ENCODE measurements at places on chromosomes 2 and 18.

DNA sequence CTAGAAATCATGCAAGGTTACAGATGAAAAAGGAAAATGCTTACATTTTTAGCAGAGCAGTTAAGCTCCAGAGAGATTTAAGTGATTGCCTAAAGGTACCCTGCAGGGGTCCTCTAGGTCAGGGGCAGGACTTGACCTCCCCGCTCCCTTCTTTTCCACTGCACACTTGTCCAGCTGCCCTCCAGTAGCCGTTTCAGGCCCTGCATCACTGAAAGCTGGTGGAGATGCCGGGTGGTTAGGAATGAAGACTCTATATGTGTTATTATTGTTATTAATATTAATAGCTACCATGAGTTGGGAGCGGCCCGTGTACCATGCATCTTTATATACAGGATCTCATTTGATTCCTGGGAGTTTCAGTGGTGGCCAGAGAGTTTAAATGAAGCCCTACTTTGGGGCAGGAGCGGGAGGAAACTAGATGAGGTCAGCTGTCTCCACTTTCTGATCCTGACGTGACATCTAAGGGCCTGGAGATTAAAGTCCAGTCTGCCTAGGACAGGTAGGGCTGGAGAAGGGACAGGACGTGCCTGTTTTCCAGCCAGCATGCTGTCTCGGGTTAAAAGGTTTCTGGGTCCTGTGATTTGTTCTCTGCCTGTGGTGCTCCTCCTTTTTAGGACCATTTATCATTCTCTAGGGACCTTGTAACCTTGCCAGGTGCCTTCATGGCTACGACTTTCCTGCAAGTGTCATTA is 2.1 kb downstream of the TMEM37 start:
- DNase-seq, result no peak

GRCh38 chr2:85806358-85807118 is 52.7 kb downstream of the ATOH8 start:
- DNase-seq, result no peak

DNA sequence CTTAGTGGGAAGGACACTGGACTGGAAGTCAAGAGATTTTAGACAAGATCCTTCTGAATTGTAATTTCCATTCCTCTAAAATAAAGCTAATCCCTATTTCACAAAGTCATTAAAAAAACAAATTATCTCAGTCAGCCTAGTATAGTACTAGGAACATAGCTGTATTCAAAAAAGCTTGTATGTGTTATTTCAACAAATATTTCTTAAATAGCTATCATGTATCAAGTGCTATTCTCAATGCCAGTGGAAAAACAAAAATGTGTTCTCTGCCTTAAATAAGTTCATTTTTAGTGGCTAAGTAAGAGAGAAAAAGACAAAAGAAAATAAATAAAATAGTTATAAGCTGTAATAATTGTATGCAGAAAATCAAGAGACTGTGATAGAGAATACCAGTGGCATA is 541.8 kb upstream of the CDH2 start:
- no peak for DNase-seq

GRCh38 chr2:103159018-103159417 is 397.2 kb downstream of the TMEM182 start:
- DNase-seq, result no peak

- DNase-seq, result no peak
These were observed 23.4 kb upstream of the C1D start for GRCh38 chr2:68086166-68086565.

GRCh38 chr2:18465979-18466378 is 94.5 kb downstream of the RDH14 start:
- no peak for DNase-seq

- no peak for DNase-seq
These were observed 95.7 kb downstream of the TEX51 start for GRCh38 chr2:126994340-126994777.

- no peak for DNase-seq
These were observed 47.7 kb downstream of the SERTAD2 start for GRCh38 chr2:64605991-64606478.

DNA sequence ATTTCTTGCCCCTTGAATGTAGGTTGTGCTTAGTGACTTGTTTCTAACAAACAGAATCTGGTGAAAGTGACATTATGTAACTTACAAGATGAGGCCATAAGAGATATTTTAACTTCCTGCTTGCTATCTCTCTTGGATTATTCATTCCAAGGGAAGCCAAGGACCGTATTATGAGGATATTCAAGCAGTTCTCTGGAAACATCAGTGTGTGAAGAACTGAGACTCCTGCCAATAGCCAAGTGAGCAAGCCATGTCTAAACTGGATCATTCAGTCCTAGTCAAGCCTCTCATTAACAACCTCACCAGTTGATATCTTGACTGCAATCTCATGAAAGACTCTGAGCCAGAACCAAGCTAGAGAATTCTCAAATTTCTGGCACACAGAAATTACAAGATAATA is 765.1 kb upstream of the SLC8A1 start:
- DNase-seq, result no peak

DNA sequence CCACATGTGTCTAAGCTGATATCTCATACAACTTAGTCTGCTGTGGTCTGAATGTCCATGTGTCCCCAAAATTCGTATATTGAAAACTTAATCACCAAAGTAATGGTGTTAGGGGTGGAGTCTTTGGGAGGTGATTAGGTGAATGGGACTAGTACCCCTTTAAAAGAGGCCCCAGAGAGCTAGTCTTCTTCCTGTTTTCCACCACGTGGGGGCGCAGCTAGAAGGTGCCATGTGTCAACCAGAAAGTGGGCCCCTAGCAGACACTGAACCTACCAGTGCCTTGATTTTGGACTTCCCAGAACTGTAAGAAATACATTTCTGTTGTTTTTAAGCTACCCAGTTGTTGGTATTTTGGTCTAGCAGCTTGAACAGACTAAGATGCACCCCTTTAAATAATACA is 86.6 kb downstream of the ASB1 start:
- no peak for DNase-seq

- DNase-seq, result peak; percentile 11
These were observed 102.7 kb upstream of the ARHGAP15 start for GRCh38 chr2:143026411-143027054.

GRCh38 chr2:226066391-226066790 is 666.9 kb downstream of the NYAP2 start:
- no peak for DNase-seq

DNA sequence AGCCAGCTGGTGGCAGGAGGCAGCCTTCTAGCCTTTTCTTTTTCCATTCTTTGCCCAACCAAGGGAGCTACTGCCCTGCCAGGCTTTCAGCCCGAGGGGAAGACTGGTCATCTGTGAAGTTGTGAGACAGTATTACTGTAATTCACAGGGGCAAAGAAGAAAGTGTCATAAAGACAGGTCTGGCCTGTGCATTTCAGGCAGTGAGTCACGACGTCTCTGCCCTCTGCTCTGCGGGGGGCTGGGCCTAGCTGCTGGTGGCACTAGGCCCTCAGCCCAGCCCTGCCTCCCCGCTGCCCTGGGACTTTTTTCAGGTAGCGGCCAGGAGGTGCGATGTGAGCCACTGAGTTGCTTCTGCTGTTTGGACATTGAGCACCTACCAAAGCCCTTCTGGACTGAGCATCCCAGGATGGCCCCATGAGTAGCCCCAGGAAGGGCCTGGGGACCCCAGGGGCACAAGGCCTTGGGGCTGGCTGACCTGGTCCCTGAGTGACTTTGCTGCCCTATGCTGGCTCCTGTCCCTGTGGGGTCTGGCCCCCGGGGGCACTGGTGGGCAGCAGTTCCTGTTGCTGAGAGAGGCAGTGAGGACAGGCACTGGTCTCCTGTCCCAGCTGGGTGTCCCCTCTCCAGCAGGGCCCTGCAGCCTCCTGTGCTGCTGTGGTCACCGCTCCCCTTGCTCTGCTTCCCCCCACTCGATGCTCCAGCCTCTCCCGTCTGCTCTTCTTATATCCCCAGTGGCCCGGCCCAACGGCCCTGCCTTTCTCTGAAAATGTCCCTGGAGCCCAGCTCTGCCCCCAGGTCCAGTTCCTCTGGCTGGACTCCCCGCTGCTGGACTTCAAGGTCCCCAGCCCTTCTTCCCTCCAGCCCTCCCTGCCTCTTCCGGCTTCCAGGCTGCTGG is 7.0 kb downstream of the INHBB start:
- no peak for DNase-seq

DNA sequence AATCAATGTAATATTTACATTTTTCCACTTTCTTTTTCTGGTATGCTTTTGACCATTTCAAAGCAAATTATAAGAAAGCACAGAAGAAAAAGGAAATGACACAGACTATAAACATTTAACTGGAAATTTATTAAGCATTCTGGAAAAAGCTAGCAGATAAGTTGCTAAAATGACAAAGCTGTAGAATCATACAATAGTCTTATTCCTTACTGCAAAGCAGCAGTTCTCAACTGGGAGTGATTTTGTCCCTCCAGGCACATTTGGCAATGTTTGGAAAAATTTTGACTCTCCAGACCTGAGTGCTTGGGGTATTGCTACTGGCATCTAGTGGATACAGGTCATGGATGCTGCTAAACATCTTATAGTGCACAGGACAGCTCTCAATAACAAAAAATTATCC is 75.1 kb downstream of the MBD5 start:
- no peak for DNase-seq

GRCh38 chr18:9753846-9754245 is 45.7 kb downstream of the RAB31 start:
- DNase-seq, result no peak

DNA sequence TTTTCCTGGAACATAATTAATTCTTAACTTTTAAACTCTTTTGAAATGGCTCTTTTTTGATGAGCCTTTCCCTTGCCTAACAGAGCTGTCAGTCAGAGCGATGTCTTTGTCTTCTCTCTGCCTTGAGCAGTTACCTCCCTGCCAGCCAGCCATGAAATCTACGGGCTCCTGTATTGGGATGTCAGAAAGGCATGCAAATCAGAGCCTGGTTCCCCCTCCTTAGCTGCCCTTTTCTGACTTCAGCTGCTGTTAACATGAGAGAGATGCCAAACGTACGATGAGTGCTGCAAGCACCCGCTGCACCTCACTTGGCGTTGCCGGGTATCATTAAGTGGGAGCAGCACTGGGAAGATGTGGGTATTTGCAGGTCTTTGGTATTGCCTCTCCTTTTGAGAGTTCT is 131.4 kb upstream of the BOD1L2 start:
- DNase-seq, result no peak

DNA sequence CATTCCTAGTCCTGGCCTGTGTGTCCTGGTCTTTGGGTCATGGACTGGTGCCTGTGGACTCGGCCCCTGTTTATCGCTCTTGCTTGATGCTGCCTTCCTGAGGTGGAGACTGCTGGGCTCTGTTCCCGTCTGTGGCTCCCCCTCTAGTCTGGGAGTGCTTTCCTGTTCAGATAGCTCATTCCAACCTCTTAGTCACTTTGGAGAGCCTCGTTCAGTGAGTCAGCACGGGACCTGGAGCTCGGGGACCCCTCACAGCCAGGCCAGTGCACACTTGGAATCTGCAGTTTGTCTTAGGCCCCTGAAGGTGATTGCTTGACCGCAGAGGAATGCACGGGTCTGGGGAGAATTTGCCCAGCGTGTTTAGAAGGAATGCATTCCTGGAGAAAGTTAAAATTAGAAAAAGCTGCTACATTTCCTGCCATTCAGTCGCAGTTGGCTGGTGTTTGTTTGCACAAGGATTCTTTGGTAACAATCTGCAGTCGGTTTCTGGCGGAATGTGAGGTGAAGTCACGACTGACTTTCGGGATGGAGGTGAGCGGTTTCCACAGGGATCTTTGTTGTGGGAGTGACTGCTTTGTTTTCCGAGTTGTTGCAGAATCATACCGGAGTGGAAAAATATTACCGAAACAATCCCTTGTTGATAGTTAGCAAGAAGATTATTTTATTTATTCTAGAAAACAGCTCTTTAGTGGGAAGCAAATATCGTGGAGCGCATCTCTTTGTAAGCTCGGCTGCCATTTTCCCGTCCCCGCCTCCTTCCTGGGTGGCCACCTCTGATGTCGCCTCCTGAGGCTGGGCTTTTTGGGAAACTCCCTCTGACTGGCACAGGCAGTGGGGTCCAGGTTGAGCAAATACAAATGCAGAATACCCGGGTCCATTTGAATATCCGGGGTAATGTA is 29.6 kb downstream of the SH3BP4 start:
- DNase-seq, result peak; percentile 64

- DNase-seq, result no peak
These were observed 216.9 kb upstream of the VWC2L start for GRCh38 chr2:214193943-214194342.

DNA sequence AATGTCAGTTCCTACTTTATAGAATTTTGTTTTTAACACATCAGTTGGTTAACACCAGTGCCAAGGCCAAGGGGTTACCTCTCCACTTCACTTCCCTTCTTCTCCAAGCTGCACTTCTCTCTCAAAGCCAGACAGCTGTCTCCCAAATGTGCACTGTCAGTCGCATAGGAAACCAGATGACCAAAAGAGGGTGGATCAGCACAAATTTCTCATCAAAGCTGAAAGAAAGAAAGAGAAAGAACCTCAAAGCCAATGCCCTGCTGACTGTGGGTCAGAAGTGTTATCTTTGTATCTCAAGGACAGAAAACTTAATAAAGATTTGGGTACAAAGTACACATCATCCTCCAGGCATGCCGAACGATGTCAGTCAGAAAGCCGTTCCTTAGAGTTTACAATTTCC is 32.2 kb downstream of the SPATS2L start:
- no peak for DNase-seq
